DND-41 (cell line): ENCODE measurements at places on chromosomes 2 and 18.

- no peak for DNase-seq
Measured at GRCh38 chr2:172119089-172119488, 16.4 kb upstream of the DLX2 start.

DNA sequence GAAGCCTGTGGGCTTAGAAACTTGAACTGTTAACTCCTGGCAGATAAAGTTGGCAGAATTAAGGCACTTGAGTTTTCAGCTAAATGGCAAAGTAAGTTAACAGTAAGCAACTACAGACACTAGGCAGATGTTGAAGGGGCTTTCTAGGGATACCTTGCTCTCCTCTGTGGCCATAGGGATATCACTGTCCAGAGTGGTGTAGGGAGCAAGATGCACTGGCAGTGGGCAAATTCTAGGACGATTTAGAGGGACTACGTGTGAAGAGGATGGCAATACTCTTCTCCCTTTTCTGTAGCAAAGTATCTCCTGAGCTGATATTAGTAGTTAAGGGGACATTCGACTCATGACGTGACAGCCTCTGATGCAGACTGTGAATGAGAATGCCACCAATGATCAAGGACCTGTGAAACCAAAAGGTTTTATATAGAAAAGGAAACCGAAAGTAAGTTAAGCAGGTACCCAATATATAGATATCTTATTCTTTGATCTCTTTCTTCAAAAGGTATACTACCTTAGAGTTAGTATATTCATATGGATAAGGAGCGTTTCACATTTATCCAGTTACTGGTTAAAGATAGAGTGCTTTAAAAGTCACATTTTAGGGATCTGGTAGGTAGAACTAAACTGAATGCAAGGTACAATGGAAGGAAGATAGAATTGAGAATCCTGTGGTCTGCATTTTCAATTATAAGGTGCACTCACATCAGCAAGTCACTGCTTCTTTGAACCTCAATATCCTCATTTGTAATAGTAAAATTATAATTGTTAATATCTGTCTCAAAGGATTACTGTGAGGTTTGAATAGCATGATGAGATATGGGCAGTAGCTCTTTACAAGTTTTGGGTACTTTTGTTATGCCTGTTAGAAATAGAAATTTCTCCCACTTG is 106.4 kb downstream of the KCNH7 start:
- DNase-seq = no peak

DNA sequence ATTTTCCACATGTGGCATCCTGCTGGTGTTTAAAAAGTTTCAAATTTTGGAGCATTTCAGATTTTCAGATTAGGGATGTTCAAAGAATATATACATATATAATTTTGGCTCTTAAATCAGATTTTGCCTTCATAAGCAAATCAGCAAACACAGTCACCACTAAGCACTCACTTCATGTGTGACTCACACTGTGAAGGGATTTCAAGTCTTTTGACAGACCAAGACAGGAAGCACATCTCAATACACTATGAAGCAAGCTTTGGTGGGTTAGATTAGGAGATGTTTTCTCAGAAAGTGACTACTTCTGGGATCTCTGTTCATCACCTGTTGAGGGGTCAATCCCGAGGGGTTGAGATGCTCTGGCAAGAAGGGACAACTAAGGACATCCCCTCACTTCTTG is 227.8 kb upstream of the RBBP8 start:
- no peak for DNase-seq

DNA sequence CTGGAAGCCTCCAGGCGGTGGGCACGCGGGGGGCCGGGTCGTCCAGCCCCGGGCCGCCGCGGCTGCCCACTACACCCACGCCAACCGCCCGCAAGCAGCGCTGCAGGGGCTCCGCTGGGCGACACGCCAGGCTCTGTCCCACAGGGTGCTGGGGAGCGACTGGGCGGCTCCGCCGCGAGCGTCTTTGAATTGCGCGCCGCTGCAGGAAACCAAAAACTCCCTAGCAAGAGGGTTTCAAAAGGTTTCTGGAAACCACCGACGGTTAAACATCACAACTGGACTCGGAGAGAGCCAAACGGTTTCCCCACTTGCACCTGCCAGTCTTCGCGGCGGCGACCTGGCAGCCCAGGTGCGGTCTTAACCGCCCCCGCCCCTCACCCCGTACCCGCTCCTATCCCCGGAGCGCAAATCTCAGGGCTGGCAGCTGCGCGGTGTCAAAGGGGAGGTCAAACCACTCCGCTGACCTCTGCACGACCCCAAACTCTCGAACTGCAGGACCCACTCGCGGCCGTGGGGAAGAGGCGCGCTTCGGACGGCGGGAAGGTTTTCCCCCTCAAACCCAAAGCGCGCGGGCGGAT is 1.0 kb downstream of the CXCR4 start:
- peak; percentile 92 for DNase-seq

DNA sequence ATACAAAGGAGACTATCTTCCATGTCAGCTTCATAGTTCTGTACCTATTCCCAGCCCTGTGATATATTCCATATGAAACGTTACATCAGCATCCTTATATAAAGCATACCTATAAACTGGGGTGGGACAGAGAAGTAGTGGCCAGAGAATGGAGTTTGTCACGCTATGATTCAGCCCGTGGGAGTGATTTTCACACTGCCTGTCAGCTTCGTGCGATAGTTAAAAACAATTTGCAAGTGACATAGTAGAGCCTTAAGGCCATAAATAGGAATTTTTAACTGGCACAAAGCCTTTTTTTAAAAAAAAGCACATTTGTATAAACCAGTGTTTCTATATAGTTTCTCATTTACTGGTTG is 30.2 kb downstream of the PKP4 start:
- no peak for DNase-seq

DNA sequence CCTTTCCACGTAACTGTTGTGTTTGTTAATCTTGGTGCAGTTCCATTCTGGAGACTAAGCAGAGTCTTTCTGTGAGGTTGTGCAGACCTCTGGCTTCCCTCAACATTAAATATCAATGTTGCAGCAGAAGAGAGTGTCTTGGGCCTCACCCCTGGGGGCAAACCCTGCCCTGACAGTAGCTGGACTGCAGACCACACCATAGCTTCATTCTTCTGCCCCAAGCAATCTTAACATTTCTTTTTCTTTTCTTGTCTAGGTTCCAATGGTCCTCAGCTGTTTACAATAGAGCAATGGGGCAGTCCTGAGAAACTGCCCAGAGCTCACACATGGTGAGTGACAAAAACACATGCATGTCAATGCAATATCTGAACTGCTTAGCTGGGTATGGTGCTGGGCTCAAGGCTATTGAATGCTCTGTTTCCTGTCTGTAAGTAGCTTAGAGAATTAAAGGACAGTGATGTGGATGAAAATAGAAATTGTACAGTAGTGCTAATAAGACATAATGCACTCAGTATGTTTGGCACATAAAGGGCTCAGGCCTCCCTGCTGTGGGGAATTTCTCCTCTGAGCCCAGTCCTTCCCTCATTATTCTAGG is 237.6 kb downstream of the ALPK2 start:
- no peak for DNase-seq

DNA sequence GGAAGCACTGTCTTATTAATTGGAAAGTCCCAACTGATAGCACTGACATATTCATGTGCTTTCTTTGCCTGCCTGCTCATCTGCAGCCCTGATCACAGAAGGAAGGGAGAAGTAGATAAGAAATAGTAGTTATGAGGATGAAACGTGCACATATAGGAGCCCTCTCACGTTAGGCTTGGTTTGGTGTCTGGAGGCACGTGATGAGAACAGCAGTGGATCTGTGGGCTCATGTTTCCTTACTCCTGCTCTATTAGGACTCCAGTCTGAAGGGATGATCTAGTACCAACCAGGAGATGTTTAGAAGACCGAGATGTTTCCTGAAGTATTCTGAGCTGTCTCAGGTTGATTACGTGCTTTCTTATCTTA is 84.9 kb downstream of the MAP4K4 start:
- DNase-seq = no peak

DNA sequence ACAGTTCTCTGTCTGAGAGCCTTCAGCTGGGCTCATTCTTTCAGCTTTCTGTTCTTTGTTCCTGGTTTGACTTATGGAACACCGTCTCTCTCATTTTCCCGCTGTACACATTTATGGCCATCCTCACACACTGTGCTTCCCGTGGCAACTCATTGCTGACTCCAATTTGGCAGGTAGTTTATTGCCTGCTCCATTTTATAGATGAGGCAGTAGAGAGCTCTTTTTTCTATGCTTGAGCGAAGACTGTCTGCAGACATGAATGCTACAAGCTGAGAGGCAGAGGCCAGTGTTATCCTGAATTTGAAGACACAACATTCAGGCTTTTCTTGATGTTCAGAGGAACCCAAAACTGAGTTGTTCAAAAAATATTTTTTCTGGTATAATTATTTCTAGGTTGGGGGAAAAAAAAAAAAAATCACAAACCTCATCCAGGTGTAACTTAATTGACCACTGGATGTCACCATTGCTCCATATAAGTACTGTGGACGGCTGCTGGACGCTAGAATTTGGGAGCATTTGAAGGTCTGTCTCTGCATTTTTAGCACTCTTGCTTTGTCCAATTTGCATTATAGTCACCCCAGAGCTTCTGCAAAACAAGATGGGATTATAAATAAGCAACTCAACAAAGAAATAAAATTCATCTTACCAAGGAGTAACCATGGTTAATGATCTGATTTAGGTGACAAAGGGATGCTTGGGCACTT is 83.5 kb downstream of the HRH4 start:
- no peak for DNase-seq

- no peak for DNase-seq
Measured at GRCh38 chr2:85536479-85536878, 2.5 kb upstream of the MAT2A start.

- peak; percentile 15 for DNase-seq
Measured at GRCh38 chr2:128320192-128320905, 1.7 kb upstream of the HS6ST1 start.

- no peak for DNase-seq
Measured at GRCh38 chr2:109052922-109053321, 63.9 kb upstream of the EDAR start.

- DNase-seq = no peak
Measured at GRCh38 chr2:236687296-236687965, 117.8 kb downstream of the ACKR3 start.

DNA sequence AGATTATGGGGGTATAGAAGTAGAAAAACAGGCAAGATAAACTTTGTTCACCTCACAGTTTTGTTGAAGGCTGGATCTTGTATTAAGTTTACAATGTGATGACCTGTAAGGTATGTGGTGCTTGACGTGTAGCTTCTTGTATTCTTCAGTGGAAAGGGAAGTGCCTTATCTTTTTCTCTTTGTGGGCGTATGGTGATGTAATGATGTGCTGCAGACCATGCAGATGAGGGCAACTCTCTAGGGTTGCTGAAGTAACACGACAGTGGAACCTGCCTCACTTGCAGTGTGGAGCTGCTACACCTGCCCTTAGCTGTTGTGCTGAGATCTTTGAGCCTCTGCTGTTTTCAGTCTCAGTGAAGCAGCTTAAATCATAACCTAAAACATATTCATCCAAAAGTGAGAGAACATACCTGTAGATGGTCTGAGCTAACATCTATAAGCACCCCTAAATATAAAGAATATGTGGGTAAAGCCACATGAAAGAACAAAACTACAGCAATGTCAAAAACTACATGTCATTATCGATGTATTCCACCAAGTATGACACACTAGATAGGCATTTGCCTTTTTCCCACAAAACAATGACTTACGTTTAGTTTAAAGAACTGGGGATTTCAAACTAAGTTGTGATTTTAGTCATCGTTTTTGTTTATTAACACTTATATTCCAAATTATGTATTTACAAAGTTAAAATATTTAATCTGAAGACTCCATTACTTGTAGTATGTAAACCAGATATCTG is 1144.1 kb downstream of the CNTNAP5 start:
- no peak for DNase-seq

GRCh38 chr2:106147665-106148064 is 46.4 kb downstream of the UXS1 start:
- no peak for DNase-seq

DNA sequence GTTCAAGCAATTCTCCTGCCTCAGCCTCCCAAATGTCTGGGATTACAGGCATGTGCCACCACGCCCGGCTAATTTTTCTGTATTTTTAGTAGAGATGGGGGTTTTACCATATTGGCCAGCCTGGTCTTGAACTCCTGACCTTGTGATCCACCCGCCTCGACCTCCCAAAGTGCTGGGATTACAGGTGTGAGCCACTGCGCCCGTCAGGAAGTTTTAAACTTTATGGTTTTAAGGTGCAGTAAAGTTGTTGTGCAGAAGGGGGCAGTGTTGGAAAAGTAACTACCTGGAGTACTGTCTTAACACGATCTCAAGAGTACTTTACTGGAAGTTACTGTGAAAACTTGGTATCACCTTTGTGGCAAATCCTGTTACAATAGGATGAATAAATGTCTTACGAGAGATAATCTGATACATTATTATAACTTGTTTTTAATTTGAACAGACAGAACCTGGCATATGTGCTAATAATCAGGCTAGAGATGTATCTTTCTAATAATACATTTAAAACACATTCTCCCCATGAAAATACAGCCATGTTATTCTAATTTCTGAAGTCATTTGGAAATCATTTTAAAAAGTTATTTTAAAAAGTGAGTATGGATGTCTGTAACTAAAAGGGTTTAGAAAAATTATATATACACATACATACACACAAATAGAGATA is 10.8 kb downstream of the SPDYA start:
- DNase-seq = peak; percentile 70

GRCh38 chr2:237509151-237509550 is 22.1 kb downstream of the MLPH start:
- DNase-seq = no peak

GRCh38 chr2:41924024-41924423 is 123.8 kb upstream of the PKDCC start:
- DNase-seq = no peak

- DNase-seq = no peak
Measured at GRCh38 chr2:114027437-114027836, 137.5 kb downstream of the ACTR3 start.

- no peak for DNase-seq
Measured at GRCh38 chr2:156585457-156585856, 149.3 kb downstream of the GPD2 start.

- DNase-seq = no peak
Measured at GRCh38 chr2:45218931-45219339, 209.7 kb upstream of the SIX2 start.

DNA sequence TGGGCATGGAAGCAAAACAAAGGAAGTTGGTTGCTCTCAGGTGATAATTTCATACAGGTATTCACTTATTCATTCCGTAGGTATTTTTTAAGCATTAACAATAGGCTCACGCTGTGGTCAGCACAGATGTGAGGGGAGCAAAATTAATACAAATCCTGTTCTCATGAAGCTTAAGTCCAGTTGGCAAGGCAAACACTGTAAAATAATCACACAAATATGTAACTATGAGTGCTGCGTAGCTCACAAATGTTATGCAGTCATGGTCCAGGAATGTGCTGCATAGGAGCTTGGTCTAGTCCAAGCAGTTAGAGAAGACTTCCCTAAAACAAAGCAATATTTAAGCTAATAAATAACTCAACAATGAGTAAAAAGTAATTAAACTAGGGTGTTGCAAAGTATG is 23.9 kb downstream of the SP5 start:
- DNase-seq = no peak

DNA sequence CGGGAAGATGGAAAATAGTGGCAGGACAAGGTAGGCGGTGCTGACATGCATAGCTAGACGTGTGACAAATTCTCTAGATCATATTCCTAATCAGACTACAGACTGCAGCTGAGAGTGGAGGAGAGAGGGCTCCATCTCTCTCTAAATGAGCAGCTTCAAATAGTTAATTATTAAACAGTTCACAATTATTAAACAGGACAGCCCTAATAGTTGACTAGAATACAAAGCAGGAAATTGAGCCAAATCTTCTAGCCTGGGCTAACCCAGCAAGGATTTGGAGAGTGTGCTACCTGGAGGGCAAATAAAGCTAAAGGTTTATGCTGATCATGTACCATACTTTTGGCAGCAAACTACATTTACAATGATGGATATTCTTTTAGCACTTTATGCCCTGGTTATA is 54.4 kb upstream of the CWC22 start:
- DNase-seq = no peak

- DNase-seq = no peak
Measured at GRCh38 chr2:63743982-63744966, 97.4 kb upstream of the UGP2 start.
